Cerebellar cortex (tissue), 1 donor: ENCODE measurements at places on chromosomes 5 and 9.

DNA sequence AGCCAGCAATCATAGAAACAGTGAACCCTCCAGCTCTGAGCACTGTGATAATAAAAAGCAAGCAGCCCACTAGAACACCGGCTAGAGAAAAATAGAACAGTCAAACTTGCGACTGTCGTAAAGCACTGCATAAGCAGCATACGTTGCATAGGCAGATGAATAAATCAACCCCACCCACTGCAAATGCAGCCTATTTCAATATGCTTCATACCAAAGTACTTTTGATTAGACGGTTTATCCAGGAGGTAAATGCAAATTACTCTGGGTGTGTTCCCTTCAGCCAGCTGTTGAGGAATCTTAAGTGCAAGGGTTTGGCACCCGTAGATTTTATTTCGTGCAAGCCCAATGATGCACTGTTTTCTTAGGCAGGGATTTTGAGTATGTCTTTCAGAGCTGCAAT, 32.1 kb upstream of the ANKRD18A start:
- no peak for DNase-seq

DNA sequence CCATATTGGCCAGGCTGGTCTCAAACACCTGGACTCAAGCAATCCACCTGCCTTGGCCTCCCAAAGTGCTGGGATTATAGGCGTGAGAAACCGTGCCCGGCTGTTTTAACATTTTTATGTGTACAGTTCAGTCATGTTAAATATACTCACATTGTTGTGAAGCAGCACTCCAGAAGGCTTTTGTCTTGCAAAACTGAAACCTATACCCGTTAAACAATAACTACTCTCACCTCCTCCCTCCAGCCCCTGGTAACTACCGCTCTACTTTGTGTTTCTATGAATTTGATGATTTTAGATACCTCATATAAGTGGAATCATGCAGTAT, 23.1 kb upstream of the SHB start:
- DNase-seq, result no peak

DNA sequence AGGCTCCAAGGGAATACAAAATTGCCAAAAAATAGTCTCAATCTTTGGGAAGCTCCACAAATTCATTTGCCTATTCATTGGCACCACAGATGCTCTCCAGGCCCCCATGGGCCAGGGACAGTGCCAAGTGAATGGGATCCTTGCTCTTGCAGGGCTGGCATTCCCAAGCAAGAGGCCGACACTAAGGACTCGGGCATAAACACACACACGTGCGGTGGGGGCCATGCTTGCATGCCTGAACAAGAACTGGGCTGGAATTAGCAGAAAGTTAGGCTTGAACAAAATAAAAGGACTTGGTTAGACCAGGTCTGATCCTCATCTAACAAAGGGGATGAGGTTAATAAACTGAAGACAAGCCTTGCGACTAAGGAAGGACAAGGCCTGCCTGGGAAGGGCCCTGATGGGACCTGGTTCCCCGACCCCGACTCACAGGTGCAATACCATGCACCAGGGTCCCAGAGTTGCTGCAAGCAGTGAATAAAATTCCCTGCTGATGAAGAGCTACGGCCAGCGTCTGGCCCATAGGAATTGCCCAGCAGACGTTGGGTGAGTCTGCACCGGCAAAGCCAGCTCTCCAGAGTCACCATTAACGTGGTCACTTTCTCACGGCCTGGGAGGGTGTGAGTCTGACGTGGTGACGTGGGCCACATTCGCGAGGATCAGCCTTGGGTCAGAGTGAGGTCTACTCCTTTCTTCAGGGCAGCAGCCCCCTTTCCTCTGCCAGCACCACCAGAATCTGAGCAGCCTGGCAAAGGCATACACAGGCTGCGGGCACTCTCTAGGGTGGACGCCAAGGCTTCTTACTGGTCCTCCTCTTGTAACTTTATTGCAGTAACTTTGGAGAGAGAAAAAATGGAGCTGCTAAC, 77.4 kb upstream of the FCN1 start:
- no peak for DNase-seq

GRCh38 chr5:142836048-142836447, 65.9 kb downstream of the ARHGAP26 start:
- no peak for DNase-seq

DNA sequence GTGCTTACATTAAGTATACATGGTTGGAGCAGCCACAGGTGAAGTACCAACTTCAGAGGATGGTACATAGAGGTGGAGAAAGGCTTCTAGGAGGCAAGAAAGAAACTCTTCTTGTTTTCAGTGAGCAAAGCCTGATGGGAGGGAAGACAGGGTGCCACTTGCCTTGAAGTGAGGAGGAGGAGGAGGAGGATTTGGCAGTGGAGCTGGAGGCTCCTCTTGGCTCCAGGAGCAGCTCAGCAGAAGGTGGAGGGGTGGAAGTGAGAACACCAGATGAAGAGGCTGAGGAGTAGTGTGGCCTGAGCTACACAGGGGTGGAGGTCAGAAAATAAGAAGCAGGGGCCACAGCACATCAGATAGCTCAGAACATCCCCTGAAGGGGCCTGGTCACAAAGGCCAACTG, 91.1 kb upstream of the SHISAL2B start:
- DNase-seq, result no peak

DNA sequence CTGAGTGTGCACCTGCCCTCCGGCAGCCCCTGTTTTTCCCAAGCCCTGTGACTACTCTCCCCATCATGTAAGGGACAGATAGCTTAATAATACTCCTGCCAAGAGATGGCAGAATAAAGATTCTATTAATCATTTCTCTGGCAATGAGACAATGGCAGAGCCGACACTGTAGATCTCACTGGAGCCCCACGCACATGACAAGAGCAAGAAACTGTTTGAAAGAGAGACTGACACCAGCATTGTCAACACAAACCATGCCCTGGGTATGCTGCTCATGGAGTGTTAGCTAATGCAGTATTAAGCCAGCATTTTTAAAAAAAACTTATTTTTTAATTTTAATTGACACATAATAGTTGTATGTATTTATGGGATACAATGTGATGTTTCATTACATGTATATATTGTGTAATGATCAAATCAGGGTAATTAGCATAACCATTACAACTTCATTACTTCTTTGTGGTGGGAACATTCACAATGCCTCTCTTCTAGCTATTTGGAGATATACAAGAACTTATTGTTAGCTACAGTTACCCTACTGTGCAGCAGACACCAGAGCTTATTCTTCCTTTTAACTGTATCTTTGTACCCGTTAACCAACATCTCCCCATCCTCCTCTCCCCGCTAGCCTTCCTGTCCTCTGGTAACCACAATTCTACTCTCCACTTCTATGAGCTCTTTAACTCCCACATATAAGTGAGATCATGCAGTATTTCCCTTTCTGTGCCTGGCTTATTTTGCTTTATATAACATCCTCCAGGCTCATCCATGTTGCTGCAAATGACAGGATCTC, 31.5 kb upstream of the SEMA4D start:
- DNase-seq, result no peak

- peak; percentile 53 for DNase-seq
Measured at GRCh38 chr9:137138722-137139467, at the start of gene GRIN1. TSS of gene GRIN1 (plus strand) at chr9:137139154. CDS start at chr9:137139487, 333 bp downstream.

- DNase-seq, result no peak
Measured at GRCh38 chr5:120638449-120638848, 174.3 kb downstream of the PRR16 start.

GRCh38 chr5:178425621-178426068, 164.5 kb downstream of the COL23A1 start:
- DNase-seq, result no peak

- no peak for DNase-seq
Measured at GRCh38 chr5:95159603-95160002, 125.3 kb downstream of the MCTP1 start.

DNA sequence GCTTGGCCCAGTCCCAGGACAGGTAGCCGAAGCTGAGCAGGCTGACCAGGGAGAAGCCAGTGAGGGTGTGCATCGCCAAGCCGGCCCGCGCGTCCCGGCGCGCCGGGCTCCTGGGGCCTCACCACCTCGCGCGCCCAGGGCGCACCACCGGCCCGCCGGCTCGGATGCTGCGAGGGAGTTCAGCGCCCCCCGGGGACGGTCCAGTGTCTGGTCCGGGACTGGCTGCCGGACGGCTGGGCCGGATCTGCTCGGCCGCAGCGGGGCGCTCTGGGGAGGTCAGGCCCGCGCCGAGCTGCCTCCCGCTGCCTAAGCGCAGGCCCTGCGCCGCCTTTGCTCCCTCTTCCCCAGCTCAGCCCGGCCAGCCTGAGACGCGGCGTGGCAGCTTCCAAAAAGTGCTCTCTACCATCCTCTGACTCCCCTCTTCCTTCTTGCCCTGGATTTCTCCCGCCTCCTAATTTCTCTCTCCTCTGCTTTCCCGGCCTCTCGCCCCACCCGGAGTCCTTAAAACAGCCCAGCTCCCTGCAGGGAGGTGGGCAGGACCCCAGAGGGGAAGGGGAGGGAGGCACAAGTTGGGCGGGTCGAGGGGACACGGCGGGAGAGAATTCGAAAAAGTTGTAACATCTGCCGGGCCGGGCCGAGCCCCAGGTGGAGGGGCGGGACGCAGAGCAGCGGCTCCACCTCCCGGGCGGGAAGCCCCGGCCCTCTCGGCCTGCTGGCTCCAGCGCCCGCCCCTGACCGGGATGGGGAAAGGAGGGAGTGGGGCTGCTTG, at the start of gene ARSI:
ARSI (minus strand) TSS at position 605 of the 769 bp plus-strand sequence; CDS start at position 73, 532 bp downstream.
- peak; percentile 62 for DNase-seq

DNA sequence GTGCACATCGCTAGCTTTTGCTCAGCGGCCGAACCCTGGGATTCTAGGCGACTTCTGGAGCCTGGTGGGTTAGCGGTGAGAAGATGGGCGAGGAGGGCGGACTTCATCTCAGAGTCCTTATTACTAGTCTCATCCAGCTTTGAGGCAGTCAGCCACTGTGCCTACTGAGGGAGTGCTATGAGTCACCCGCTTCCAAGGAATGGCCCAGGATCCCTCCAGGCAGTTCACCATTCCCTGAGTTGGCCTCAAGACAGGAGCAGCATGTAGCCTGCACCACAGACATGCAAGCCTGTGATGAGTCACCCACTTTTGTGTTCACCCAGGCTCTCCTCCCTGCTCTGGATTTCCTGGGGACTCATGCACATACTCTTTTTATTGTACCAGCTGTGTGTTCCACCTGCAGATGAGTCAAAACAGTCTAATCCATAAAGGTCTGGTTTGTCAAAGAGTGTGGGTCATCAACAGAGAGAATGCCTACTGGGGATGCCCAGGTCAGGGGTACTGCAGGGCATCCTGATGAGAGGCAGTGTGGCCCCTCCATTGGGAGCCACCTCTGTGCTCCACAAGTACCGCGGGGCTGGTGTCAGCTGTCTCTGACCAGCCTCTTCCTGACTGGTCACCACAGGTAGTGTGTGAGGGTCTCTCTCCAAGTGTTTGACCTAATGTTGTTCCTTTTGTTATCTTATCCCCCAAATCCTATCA, 20.2 kb downstream of the SLC22A5 start:
- no peak for DNase-seq

DNA sequence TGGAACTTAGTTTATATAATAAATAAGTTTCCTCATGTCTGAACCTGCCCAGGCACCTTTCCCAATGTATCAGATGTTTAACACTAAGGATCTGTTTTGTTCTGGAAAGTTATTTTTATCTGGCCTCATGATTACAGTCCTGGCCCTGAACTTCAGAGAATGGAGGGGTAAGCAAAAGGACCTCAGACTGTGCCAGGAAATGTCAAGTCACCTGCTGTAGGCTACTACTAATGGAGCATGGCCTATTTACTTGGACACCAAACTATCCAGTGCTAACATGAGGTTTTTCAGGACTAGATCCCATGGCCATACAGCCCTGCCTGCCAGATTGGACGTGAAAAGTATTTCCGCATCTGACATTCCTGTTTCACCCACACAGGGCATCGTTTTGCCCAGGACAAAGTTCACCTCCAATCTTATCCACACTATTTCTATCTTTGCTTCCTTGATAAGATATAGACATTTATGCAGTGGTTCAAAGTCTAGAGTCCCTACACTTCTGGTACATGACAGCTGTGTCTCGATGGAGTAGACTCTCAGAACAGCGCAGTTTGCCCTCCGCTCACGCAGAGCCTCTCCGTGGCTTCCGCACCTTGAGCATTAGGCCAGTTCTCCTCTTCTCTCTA, at the start of gene BTNL8:
BTNL8 (plus strand) TSS at position 539 of the 626 bp plus-strand sequence. CDS start 152 bp downstream, outside the sequence.
- no peak for DNase-seq

DNA sequence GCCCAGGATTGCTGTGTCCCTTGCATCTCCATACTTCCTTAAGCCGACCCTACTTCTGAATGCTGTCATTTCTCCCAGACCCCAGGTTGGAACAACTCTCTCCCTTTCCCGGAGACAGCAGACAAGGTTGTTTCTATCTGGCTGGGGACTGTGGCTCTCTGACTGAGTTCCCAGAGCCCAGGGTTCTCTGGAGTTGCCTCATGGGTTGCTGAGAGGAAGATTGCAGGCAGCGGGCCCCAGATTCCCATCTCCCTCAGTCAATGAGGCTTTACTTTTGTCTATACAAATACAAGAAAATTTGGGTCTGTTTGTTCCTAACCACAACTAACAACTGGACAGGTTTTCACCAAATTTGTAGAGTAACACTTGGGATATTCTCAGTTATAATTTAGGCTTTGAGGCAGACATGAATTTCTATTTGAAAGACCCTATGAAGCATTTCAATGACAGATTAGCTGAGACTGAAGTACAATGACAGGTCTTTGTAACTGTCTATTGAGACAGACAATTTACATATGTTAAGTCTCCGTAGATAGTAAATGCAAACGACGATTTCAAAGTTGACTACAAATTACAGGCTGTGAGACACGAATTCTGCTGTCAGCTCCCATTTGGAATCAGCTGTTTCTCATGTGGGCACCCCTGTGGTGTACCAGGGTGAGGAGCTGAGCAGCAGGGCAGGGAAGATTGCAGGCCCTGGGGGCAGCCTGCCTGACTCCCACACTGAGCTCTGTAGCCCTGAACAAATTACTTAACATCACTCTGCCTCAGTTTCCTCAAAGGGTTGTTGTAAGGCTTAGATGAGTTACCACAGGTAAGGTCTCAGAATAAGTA, 107.5 kb downstream of the ATP10B start:
- no peak for DNase-seq

DNA sequence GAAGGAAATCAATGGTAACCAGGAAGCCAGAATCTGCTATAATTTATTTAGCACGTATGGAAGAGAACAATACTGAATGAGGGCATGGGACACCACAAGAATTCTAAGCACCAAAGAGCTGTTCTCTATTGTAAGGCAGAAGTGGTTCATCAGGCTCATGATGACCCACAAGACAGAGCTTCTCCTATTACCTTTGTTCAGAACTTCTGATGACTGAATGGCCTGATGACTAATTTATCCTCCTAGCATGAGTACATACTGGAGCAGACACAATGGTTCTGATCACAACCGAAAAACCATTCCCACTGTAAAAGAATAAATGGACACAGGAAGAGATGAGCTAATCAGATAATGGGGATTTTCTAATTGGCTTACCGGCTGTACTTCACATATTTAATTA, 329.8 kb upstream of the PDE4D start:
- DNase-seq, result no peak

- DNase-seq, result no peak
Measured at GRCh38 chr5:63249960-63250359, 671.3 kb downstream of the LRRC70 start.

- no peak for DNase-seq
Measured at GRCh38 chr9:113543296-113543981, 79.9 kb downstream of the RGS3 start.

DNA sequence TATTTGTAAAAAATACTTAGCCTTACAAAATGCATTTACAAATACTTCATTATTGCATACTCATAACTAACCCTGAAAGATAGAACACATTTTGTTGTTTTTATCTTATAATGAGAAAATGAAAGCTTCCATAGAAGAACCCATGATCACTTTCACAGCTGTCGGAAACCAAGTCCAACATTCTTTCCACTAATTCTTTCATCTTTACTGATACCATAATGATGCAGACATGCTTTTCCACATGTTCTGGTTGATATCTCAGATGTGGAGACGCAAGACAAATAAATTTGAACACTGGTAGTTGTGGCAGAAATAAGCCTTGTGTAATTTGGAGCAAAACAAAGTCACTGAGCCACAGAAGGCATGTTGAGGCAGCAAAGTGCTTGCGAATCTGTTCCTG, 136.0 kb downstream of the FBXO4 start:
- DNase-seq, result no peak
